GF-D8 (cell line): ENCODE measurements at places on chromosomes 5 and 9.

DNA sequence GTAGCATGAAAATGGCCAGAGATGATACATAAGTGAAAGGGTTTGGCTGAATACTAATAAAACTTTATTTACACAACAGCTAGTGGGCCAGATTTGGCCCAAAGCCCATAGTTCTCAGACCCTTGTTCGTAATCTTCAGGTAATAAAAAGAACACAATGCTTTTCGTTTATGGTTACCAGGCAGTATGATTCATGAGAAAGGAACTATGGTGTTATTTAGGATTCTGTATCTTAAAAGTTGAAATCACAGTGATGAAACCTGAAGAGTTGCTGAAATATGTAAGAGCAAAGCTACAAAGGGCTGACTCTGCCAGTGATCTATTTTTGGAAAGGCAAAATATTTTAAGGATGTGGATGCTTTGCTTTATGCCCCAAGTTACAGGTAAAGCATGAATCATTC is 192.7 kb downstream of the SMC2 start:
- DNase-seq = no peak

DNA sequence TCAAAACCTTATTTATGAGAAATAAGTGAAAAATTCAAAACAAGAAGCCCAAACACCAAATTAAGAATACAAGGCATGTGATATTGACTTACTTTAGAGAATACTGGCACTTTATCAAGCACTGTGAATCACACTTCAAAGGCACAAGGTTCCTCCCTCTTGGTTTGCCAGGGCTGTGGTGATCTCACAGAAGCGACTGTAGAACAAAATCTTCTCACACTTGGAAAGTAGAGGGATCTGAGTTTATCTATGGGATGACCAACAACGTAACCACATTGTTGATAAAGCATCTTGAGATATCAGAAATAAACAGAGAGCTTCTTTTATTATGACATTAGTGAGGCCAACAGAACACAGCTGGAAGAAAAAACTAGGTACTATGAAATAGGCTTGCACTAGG is 295.9 kb downstream of the NFIB start:
- DNase-seq = no peak

GRCh38 chr9:121906074-121906870 is 186.8 kb downstream of the TTLL11 start:
- DNase-seq = no peak

DNA sequence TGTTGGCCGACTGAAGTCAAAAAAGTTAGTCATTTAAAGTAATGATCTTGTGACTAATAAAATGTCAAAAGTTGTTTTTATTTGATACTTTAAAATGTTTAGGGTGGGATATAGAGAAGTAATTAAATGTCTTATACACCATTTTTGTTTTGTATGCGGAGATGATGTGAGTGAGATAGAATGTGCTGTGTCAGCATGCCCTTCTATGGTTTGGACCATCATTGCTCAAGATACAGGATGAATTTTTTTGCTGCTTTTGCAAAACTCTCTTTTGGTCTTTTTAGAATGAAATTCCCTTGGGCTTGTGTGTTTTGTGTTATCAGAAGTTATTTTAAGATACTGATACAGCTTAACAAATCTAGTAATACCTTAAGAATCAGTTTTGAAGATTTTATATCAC is 12.5 kb downstream of the SRFBP1 start:
- no peak for DNase-seq

DNA sequence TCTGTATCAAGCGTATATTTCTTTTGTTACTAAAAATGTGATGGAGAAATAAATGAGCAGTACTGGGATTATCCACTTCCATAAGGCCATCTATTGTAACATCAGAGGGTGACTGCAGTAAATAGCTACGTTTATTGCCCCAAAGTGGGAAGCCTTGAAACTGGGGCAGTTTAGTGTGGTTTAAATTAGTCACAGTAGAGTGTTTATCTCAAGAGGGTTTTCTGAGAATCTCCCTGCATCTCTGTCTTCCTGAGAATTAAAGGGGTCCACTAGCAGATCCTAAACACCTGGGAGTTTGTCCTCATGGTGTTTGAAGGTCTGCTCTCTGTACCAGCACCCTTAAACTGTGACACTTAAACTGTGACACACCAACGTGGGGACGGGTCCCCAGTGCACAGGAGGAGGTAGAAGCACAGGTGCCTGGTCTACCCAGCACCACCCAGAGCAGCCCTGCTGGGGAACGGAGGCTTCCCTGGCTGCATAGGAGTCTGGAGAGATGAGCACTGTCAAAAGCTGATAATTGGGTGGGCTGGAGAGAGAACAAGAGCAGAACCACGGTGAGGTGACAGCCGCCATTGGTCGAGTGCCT is 25.2 kb downstream of the PRRC2B start:
- DNase-seq = no peak

- no peak for DNase-seq
These were observed 69.8 kb upstream of the RNU6ATAC start for GRCh38 chr9:134234001-134234660.

DNA sequence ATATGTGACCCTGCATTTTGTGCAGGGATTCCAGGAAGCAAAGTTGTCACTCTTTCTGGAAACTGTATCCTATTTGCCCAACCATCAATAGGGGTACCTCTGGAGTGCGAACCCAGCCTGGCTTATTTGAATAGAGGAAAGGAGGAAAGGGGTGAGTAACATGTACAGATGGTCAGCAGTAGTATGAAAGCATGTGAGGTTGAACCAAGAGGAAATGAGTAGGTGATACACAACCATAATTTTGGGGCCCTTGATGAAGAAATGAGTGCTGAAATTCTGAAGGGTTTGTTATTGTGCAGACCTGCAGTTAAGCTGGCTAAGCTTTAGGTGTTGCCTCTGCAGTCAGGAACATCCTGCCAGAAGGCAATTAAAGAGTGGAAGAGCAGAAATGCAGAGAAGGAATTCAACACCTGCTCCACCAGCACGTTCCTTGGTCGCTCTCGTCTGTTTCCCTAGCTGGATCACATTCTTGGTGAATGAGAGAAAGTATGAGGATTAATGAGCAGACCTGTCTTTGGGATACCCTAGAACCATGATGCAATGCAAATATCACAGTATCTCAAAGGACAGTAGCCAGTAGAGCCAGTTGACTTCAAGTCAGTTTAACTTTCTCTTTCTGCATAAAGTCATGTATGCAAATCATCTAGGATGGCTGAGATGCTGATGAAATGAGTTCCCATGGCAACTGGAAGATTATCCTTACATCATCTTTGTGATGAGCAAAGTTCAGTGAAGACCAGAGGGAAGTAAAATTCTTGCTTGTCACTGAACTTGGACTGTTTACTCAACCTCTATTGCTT is 13.2 kb upstream of the IL12B start:
- DNase-seq = no peak

DNA sequence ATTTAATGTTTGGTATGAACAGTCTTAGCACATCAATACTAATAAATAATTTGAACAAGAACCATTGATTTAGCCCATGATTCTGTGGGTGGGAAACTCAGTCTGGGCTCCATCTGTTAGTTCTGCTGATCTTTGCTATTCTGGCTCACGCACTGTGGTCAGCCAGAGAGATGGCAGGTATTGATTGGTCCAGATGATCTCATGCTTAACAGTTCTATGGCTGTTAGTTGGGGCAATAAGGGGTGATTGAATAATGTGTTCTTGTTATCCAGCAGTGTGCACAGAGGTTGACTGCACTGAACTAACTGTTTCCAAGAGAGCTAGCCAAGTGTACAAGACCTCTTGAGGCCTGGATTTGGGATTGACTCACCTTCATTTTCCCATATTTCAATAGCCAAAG is 824.3 kb downstream of the SEMA5A start:
- no peak for DNase-seq
